ENCODE measurements at places on chromosomes 2 and 18.

- H3K27ac ChIP-seq, result no peak overlapping the region
- H3K36me3 ChIP-seq, result no peaks in the 10 kb centered on the region
- H3K27me3 ChIP-seq, result no peaks in the 10 kb centered on the region
- no peak overlapping the region for H3K4me3 ChIP-seq
These were observed 138.2 kb downstream of the DOK6 start for GRCh38 chr18:69538849-69539248.

DNA sequence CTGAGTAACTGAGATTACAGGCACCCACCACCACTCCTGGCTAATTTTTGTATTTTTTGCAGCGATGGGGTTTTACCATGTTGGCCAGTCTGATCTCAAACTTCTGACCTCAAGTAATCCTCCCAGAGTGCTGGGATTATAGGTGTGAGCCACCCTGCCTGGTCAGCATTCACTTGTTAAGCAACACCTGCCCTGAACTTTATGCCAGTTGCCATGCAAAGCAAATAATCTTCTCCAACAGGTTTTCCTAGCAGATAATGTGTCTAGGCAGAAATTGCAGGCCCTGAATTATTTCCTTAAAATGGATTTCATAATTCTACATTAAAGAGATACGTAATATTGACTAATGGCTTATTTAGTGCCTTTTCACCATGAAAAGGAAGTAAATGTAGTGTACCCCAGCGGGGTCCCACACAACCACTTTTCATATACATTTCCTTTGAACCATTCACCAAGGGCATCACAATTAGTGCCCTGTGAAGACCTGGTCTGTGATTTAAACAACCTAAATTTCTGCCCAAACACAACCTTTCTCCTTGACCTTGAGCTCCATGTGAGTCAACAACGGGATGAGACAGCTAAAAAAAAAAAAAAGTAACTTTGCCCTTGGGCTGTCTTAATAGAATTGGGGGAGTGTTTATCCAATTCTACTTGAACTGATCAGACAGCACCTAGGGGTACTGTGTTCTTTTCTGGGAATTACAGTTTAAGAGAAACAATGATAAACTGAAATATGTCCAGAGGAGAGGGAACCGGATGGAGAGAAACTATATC lies 41.6 kb downstream of the EEF1B2 start:
- no peak for DNase-seq
- H3K4me3 ChIP-seq, result no peak overlapping the region
- peaks cover 4% of the 10 kb centered on the region for H3K27me3 ChIP-seq

GRCh38 chr18:73895701-73896100 lies 251.9 kb downstream of the FBXO15 start:
- H3K4me3 ChIP-seq, result no peak overlapping the region
- no peaks in the 10 kb centered on the region for H3K36me3 ChIP-seq
- H3K27ac ChIP-seq, result no peak overlapping the region

- H3K27ac ChIP-seq, result no peak overlapping the region
- no peaks in the 10 kb centered on the region for H3K36me3 ChIP-seq
- H3K4me3 ChIP-seq, result no peak overlapping the region
- no peak for DNase-seq
- no peaks in the 10 kb centered on the region for H3K27me3 ChIP-seq
These were observed 27.5 kb downstream of the CDH20 start for GRCh38 chr18:61360404-61361383.

GRCh38 chr2:239394346-239394945 lies 6.4 kb downstream of the HDAC4 start:
- peaks cover 13% of the 10 kb centered on the region for H3K4me1 ChIP-seq
- H3K27me3 ChIP-seq, result peaks cover 5% of the 10 kb centered on the region
- H3K4me3 ChIP-seq, result no peak overlapping the region
- DNase-seq, result no peak
- no peak overlapping the region for H3K27ac ChIP-seq

DNA sequence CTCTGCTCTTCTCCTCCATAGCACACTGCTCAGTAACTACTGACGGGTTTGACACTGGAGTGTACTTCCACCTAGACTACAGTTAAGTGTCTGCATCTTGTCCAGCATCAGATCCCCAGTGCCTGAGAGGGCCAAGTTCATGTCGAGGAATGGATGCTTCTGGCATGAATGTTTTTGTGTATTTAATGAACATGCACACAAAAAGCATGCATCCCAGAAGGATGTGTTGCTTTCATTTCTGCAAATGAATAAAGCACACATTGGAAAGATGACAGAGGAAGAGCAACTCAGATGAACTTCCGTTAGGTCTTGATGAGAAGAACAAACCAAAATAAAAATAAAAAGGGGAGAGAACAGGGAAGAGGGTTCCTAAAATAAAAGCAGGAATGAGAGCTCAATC lies 27.9 kb downstream of the C2orf49 start:
- H3K4me3 ChIP-seq, result no peak overlapping the region
- peaks cover 5% of the 10 kb centered on the region for H3K27me3 ChIP-seq
- H3K27ac ChIP-seq, result no peak overlapping the region
- peaks cover 12% of the 10 kb centered on the region for H3K4me1 ChIP-seq
- peaks cover 42% of the 10 kb centered on the region for H3K36me3 ChIP-seq

DNA sequence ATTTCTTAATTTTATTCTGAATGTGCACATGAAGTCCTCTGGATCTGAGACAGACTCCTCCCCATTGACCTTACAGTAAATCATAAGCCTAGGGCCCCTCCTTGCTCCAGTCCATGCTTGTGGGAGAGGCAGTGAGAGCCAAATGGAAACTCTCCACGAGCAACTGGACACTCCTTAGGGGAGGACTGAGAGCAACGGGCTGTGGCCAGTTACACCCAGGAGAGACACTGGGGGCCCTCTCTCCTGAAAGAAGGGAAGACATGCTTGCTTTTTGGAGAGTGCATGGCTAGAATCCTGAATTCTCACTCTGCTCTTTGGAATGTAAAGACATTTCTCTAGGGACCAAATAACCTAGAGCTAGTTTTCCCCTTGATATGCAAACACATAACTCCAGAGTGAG lies 49.0 kb upstream of the BIN1 start:
- H3K36me3 ChIP-seq, result no peaks in the 10 kb centered on the region
- H3K27me3 ChIP-seq, result no peaks in the 10 kb centered on the region
- no peak for DNase-seq
- peaks cover 4% of the 10 kb centered on the region for H3K4me1 ChIP-seq
- H3K27ac ChIP-seq, result no peak overlapping the region

DNA sequence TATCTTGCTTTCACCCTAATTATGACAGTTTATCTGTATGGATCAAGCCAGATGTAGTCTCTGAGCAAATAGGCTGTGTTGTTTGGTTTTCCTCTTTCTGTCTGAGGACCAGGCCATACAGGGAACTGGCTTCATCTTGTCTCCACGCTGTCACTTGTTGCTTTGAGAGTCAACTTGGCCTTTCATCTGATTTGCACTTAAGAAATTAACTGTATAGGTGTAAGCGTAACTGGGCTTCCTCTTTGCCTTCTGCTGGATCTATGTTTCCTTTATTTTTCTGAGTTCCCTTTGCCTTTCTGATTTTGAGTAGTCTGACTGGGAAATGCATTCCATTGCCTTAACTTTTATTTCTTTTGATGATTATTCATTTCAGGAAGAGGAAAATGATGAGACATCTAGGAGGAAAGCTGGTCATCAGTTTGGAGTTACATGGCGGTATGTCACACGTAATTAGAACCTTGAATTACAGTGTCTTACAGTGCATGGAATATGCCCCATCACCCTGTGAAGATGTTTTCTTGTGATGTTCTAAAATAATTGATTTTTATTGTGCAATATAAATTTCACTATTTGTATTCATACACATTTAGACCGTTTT lies 17.4 kb downstream of the PTCD3 start:
- peaks cover 36% of the 10 kb centered on the region for H3K36me3 ChIP-seq
- no peak overlapping the region for H3K27ac ChIP-seq
- no peaks in the 10 kb centered on the region for H3K4me1 ChIP-seq
- DNase-seq, result no peak
- no peaks in the 10 kb centered on the region for H3K27me3 ChIP-seq

GRCh38 chr2:197516393-197516761 lies 511 bp downstream of the MOB4 start:
- peaks cover 7% of the 10 kb centered on the region for H3K27me3 ChIP-seq
- no peak for DNase-seq
- H3K27ac ChIP-seq, result peak overlapping the region; percentile 98
- peaks cover 19% of the 10 kb centered on the region for H3K4me1 ChIP-seq

DNA sequence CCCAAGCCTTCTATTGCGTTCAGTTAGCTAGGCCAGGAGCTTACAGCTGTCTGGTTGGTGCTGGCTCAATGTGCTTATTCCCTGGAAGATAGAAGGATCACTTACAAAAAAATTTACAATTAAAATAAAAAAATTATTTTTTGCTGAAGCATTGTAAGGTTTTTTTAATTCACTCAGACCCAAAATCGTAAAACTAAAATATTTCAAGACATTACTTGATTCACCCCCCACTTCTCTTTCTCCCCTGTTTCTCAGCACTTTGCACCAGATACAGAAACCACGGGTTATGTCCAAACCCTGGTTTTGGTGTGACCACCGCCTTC lies 911 bp upstream of the PTPRM start:
- peak overlapping the region; percentile 92 for H3K4me3 ChIP-seq
- peak overlapping the region; percentile 72 for H3K27ac ChIP-seq
- H3K36me3 ChIP-seq, result peaks cover 5% of the 10 kb centered on the region
- no peak for DNase-seq
- H3K4me1 ChIP-seq, result peaks cover 45% of the 10 kb centered on the region
- peaks cover 5% of the 10 kb centered on the region for H3K27me3 ChIP-seq

DNA sequence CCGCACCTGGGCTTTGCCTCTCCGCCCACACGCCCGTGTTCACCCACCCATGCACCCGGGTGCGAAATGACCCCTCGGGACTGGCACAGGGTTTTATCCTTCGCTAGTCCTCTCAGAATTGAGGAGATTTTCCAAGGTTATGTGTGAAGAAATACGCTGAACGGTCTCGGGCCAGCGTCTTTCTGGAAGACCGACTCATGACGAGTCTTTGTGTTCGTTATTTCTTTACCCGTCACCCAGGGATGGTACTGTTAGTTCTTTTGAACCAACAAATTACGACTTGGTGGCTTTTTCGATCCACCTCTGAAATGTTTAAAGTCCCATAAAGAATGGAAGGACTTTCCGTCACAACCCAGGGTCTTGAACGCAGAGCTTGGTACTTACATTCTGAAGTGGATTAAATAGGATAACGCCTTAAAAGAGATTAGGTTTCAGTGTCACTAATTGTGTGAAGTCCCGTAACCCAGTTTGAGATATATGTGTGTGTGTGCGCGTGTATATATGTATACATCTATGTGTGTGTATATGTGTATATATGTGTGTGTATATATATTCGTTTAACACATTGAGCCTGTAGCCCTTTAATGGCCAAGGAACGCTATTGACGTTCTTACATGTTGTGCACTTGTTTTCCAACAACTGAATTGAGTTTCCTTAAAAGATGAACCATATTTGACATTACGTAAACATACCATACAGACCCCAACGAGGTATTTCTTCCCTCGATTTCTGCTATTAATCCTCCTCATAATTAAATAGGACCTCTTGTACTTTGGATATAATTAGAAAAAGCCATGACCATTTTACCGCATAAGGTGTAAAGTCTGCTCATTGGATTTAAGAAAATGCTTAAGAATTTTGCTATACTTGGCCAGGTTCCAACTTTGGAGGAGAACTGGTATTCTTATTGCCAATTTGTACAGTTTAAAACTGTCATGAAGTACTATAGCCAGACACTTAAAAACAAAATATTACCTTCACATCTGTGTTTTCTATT lies 889 bp downstream of the ZC3H15 start:
- H3K4me1 ChIP-seq, result peaks cover 28% of the 10 kb centered on the region
- H3K27me3 ChIP-seq, result peaks cover 15% of the 10 kb centered on the region
- no peak for DNase-seq
- H3K4me3 ChIP-seq, result peak overlapping the region; percentile 97
- peak overlapping the region; percentile 99 for H3K27ac ChIP-seq

DNA sequence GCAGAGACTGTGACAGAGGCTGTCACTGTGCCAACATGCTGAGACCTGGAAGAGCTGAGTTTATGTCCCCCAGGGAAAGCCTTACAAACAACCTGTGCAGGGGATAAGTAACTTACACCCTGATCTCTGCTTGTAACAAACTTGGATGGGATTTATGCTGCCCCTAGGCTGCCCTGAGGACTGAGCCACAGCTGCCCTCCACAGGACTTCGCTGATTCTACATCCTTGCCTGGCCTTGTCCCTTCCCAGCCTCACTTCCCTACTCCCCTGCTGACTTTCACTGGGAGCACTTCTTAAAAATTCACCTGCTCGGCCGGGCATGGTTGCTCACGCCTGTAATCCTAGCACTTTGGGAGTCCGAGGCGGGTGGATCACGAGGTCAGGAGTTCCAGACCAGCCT lies 45.9 kb upstream of the ASAP2 start:
- DNase-seq, result no peak
- H3K4me3 ChIP-seq, result no peak overlapping the region
- H3K36me3 ChIP-seq, result no peaks in the 10 kb centered on the region
- no peak overlapping the region for H3K27ac ChIP-seq
- peaks cover 4% of the 10 kb centered on the region for H3K27me3 ChIP-seq
- no peaks in the 10 kb centered on the region for H3K4me1 ChIP-seq

DNA sequence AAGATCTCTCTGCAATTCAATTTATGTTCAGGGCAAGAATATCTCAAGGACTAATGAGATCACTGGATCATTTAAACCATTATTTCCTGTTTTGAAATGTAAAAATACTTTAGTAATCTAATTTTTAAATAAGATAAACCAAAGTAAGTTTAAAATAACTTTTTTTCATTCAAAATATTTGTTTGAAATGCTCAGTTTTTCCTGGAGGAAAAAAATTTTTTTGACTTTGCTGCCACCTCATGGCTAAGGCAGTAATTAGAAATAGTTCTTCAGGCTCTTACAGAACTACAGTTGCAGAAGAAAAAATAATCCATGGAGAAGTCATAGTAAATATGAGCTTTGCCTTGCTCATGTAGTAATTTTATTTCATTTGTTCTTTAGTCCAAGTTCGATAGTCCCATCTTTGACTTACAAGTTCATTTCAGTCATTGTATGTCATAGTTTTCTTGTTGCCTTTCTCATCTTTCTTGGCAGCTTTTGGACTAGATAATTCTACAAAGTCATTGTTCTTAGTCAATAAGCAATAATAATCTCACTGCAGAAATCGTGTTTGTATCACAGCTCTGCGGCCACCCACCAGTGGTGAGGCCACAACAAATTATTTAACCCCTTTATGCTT lies 127.4 kb downstream of the DPP4 start:
- H3K4me1 ChIP-seq, result no peaks in the 10 kb centered on the region
- H3K36me3 ChIP-seq, result no peaks in the 10 kb centered on the region
- DNase-seq, result peak; percentile 9

- peaks cover 3% of the 10 kb centered on the region for H3K27me3 ChIP-seq
- no peaks in the 10 kb centered on the region for H3K4me1 ChIP-seq
- no peaks in the 10 kb centered on the region for H3K36me3 ChIP-seq
- H3K27ac ChIP-seq, result no peak overlapping the region
- no peak for DNase-seq
These were observed 204.6 kb downstream of the TRIB2 start for GRCh38 chr2:12921321-12921720.

Data from endothelial cell (in vitro differentiated cells).